ENCODE measurements at places on chromosomes 2 and 18. TPM values are rescaled to one million over a fixed set of nuclear protein-coding genes. Genes with fewer than 3 reads are reported as not detected.

Gene RAB6C
- total RNA-seq, result 0.98 TPM

Gene TWSG1
- 15.7 TPM for total RNA-seq

Gene SMYD1
- not detected for total RNA-seq

Gene MALL
- 1.5 TPM for total RNA-seq

Gene CD207
- not detected for total RNA-seq

Gene LMAN1
- 41.1 TPM for total RNA-seq
